ENCODE measurements at places on chromosomes 4 and X. TPM values are rescaled to one million over a fixed set of nuclear protein-coding genes. Genes with fewer than 3 reads are reported as not detected.

- DNase-seq, result no peak
- no peaks in the 10 kb centered on the region for H3K27me3 ChIP-seq
- H3K4me1 ChIP-seq, result no peaks in the 10 kb centered on the region
- no peaks in the 10 kb centered on the region for H3K36me3 ChIP-seq
- no peak overlapping the region for H3K27ac ChIP-seq
Measured at GRCh38 chr4:101458914-101459313, 111.6 kb upstream of the PPP3CA start.

DNA sequence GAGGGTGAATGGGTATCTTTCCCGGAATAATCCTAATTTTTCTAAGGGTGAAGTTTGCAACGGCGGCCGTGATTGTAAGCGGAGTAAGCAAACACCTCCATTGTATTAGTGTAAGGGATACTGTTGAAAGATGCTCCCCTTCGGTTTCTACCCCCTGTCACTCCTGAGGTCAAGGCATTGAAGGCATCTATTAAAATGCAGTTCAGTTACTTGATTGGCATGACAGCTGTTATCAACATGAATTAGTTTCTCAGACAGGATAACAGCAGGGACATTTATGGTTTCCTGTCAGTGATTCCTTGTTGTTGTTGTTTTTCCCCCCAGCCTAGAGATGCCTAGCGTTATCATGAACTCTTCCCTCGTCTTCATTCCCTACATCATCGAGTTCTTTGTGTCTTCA, 552 bp downstream of the SLC25A14 start:
- H3K36me3 ChIP-seq, result no peaks in the 10 kb centered on the region
- peak overlapping the region; percentile 80 for H3K4me3 ChIP-seq
- H3K27ac ChIP-seq, result no peak overlapping the region
- H3K27me3 ChIP-seq, result no peaks in the 10 kb centered on the region
- no peak for DNase-seq

GRCh38 chrX:47648376-47648775, 2.0 kb downstream of the ELK1 start:
- H3K27me3 ChIP-seq, result no peaks in the 10 kb centered on the region
- no peak overlapping the region for H3K27ac ChIP-seq
- DNase-seq, result no peak
- H3K4me1 ChIP-seq, result peaks cover 26% of the 10 kb centered on the region
- no peaks in the 10 kb centered on the region for H3K36me3 ChIP-seq

DNA sequence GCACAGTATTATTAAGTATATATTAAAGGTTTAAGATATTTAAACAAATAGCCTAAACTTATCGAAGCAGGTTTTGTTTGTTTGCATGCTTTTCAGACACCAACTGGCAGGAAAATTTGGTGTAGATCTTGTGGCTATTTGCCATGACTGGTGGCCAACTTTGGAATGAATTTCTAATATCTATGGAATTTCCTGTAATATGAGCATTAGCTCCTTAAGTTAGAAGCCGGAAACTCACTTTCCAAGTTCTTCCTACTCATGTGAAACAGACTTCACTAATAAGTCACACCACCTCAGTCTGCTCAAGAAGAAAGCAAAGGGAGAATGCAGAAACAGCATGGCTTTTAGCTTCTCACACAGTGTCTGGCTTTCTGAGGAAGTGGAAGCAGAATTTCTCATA, 563.9 kb downstream of the GRXCR1 start:
- H3K4me1 ChIP-seq, result peaks cover 4% of the 10 kb centered on the region
- no peaks in the 10 kb centered on the region for H3K36me3 ChIP-seq
- no peak overlapping the region for H3K27ac ChIP-seq
- no peak overlapping the region for H3K4me3 ChIP-seq

- no peak for DNase-seq
- H3K27ac ChIP-seq, result no peak overlapping the region
Measured at GRCh38 chr4:61866378-61867030, 666.4 kb downstream of the ADGRL3 start.

DNA sequence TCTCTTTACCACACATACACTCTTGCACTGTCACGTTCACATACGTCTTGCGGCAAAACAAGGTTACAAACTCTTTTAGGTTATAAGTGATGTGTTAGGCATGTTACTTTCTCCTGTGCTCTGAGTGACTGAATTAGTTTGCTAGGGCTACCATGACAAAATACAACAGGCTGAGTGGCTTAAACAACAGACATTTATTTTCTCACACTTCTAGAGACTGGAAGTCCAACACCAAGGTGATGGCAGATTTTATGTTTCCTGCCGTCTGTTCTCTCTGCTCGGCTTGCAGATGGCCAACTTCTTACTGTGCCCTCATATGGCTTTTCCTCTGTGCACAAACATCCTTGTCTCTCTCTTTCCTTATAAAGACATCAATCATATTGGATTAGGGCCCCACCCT, 1224.3 kb upstream of the TENM3 start:
- no peaks in the 10 kb centered on the region for H3K36me3 ChIP-seq
- no peaks in the 10 kb centered on the region for H3K27me3 ChIP-seq
- H3K27ac ChIP-seq, result no peak overlapping the region
- no peak for DNase-seq
- no peaks in the 10 kb centered on the region for H3K4me1 ChIP-seq

- no peaks in the 10 kb centered on the region for H3K36me3 ChIP-seq
- no peak overlapping the region for H3K27ac ChIP-seq
- H3K27me3 ChIP-seq, result no peaks in the 10 kb centered on the region
- no peak for DNase-seq
- no peak overlapping the region for H3K4me3 ChIP-seq
Measured at GRCh38 chr4:54256491-54257486, 27.7 kb downstream of the PDGFRA start.

GRCh38 chr4:144592264-144592663, 53.7 kb upstream of the HHIP start:
- no peak overlapping the region for H3K4me3 ChIP-seq
- no peak for DNase-seq
- no peak overlapping the region for H3K27ac ChIP-seq
- no peaks in the 10 kb centered on the region for H3K27me3 ChIP-seq

DNA sequence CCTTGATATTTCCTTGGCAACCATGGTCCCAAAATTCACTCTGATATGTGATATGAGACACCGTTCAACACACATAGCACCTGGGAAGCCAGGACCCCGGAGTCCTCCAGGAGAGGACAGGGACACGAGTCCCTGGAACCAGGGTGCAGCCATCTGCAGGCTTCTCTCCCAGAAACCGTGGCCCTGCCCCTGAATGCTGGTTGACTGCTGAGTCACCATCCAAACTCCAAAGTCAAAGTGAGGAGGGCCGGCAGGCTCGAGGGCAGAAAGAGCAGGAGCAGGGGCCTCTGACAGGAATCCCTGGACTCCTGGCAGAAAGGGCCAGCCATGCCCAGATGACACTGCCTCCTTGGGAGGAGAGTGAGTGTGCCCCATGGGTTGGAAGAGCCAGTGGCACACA, 6.9 kb upstream of the PNMA6A start:
- no peaks in the 10 kb centered on the region for H3K36me3 ChIP-seq
- H3K27me3 ChIP-seq, result no peaks in the 10 kb centered on the region
- H3K27ac ChIP-seq, result no peak overlapping the region
- DNase-seq, result no peak
- no peak overlapping the region for H3K4me3 ChIP-seq
- H3K4me1 ChIP-seq, result no peaks in the 10 kb centered on the region

DNA sequence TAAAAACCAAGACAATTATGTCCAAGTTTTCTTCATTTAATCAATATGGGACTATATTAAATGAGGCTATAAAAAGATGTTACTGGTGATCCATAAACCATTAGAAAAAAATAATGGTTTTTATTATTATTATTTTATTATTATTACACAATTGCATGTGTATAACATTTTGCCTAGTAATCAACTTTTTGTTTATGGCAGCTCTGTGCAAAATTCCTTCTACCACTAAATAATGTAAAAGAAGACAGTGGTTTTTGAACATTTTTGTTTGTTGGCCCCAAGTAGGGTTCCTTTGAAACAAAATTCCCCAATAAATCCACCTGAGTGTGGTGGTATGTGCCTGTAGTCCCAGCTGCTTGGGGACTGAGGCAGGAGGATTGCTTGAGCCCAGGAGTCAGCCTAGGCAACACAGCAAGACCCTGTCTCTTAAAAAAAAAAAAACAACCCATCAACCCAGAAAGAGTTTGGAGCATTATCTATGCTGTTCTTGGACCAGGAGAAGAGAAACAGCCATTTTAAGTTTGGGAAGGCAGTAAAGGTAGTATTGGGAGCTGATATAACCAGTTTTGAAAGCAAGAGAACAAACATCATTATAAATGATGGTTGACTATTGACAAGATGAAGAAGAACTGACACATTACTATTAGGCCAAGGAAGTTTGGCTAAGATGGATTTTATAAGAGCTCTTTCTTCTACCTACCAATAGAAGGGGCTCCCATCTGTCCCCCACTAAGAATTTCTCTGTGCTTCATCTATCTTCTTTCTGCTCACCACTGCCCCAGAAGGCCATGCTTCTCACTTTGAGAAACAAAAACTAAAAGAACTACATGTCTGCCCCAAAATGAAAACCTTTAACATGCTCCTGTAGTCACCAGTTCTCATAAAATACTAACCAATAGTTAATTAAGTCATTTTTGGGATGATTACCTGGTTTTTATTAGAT, 2.2 kb downstream of the TMEM156 start:
- no peak overlapping the region for H3K4me3 ChIP-seq
- no peaks in the 10 kb centered on the region for H3K27me3 ChIP-seq
- no peak for DNase-seq
- H3K4me1 ChIP-seq, result no peaks in the 10 kb centered on the region
- no peak overlapping the region for H3K27ac ChIP-seq
- H3K36me3 ChIP-seq, result no peaks in the 10 kb centered on the region

GRCh38 chr4:13766761-13767540, 139.4 kb upstream of the BOD1L1 start:
- H3K4me1 ChIP-seq, result no peaks in the 10 kb centered on the region
- H3K4me3 ChIP-seq, result no peak overlapping the region
- H3K36me3 ChIP-seq, result no peaks in the 10 kb centered on the region
- no peak overlapping the region for H3K27ac ChIP-seq
- no peak for DNase-seq

DNA sequence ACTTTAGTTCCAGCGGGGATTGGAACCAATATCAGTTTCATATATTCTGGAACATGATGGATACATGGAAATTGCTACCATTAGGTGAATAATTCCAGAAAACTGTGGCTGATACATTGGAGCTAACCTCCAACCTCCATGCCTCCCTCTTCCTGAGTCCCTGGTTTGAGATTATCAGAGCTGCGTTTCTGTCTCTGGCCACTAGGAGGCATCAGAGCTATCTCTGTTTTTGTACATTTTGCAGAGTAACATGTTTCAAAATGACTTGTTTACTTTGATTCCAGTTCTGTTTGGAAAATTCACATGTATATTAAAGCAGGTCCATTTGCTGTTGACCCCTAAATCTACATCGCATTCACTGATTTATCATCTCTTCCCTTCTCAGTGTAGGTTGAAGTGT, 2.4 kb upstream of the RAB40AL start:
- no peaks in the 10 kb centered on the region for H3K4me1 ChIP-seq
- H3K27ac ChIP-seq, result no peak overlapping the region
- no peaks in the 10 kb centered on the region for H3K27me3 ChIP-seq
- no peaks in the 10 kb centered on the region for H3K36me3 ChIP-seq
- no peak for DNase-seq

GRCh38 chrX:94178145-94178788, 504.3 kb downstream of the FAM133A start:
- H3K36me3 ChIP-seq, result no peaks in the 10 kb centered on the region
- no peaks in the 10 kb centered on the region for H3K27me3 ChIP-seq
- no peak overlapping the region for H3K4me3 ChIP-seq
- H3K27ac ChIP-seq, result no peak overlapping the region

- H3K27me3 ChIP-seq, result no peaks in the 10 kb centered on the region
- H3K27ac ChIP-seq, result no peak overlapping the region
- DNase-seq, result no peak
- no peaks in the 10 kb centered on the region for H3K36me3 ChIP-seq
- peaks cover 4% of the 10 kb centered on the region for H3K4me1 ChIP-seq
Measured at GRCh38 chr4:6264225-6264540, 5.5 kb upstream of the WFS1 start.

- no peaks in the 10 kb centered on the region for H3K27me3 ChIP-seq
- DNase-seq, result no peak
- no peaks in the 10 kb centered on the region for H3K36me3 ChIP-seq
- no peak overlapping the region for H3K27ac ChIP-seq
- no peaks in the 10 kb centered on the region for H3K4me1 ChIP-seq
Measured at GRCh38 chr4:117664706-117665444, 369.4 kb upstream of the NDST3 start.

DNA sequence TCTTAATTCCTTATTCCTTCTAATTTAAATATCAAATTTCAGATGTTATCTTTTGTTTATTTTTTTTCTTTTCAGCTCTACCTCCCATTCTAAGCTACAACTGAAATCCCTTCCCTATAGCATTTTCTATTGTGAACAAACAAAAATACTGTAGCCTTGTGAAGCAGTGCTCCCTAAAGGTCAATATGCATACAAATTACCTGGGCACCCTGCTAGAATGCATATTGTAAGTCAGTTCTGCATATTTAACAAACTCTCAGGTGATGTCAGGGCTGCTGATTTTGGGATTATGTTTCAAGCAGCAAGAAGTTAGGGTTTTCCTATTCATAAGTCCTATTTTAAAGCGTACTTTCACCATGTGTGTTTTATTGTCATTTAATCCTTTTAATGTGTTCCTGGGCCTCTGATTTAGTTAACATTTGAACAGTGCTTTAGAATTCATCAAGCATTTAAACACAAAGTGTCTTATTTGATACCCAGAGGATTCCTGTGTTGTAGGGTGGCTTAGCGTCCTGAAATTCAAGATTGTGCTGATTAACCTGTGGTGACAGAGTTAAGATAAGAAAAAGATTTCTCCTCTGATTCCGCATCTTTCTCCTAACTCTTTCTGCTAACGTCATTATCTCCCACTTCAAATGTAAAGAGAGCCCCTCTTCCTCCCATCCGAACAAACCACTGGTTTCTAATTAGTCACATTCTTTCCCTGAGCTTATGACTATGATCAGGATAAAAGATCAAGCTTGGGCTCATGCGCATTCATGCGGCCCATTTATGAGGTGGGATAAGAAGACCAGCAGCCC, 221.3 kb downstream of the ANK2 start:
- DNase-seq, result no peak
- no peaks in the 10 kb centered on the region for H3K27me3 ChIP-seq
- no peaks in the 10 kb centered on the region for H3K36me3 ChIP-seq
- no peaks in the 10 kb centered on the region for H3K4me1 ChIP-seq
- no peak overlapping the region for H3K4me3 ChIP-seq

DNA sequence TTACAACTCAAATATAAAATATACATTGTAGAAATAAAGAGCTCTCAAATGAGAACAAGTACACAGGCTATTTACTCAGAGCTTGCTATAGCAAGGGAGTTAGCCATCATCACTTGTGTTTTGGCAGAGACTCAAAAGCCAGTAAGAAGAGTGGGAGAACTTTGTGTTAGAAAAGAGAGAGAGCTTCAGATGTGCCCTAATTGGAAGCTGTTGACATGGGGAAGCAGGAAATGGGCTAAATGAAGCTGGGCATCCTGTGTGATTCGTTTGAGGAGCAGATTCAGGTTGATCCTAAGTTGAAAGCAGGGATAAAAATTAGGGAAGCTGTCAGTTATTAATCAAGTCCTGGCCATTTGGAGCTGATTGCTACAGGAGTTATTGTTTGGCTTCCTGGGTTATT, 207.4 kb upstream of the MAOA start:
- H3K27ac ChIP-seq, result no peak overlapping the region
- H3K36me3 ChIP-seq, result no peaks in the 10 kb centered on the region
- no peaks in the 10 kb centered on the region for H3K27me3 ChIP-seq
- H3K4me1 ChIP-seq, result no peaks in the 10 kb centered on the region
- no peak overlapping the region for H3K4me3 ChIP-seq

GRCh38 chr4:2261853-2262144, at the start of gene MXD4:
MXD4 (minus strand) TSS chr4:2262109; CDS start chr4:2261980, 129 bp downstream.
- H3K4me3 ChIP-seq, result peak within 1 kb of the TSS; percentile 98
- DNase-seq, result no peak
- peaks cover 66% of the 10 kb centered on the region for H3K4me1 ChIP-seq
- H3K36me3 ChIP-seq, result no peaks in the 10 kb centered on the region
- peak within 1 kb of the TSS; percentile 91 for H3K27ac ChIP-seq

FGF13 gene
- total RNA-seq, result 18.3 TPM

TAF7L gene
- total RNA-seq, result not detected

TADA2B gene
- total RNA-seq, result 24.2 TPM

SLC49A3 gene
- total RNA-seq, result 9.1 TPM

FAM50A gene
- 63.4 TPM for total RNA-seq

Data from thoracic aorta (tissue), 2 donors.